DMS79 treated with DMSO at 0.1 percent for 48 hours (cell line): ENCODE measurements at places on chromosomes 7 and 10.

GRCh38 chr7:44981035-44981706, 2.4 kb upstream of the MYO1G start:
- DNase-seq: no peak

GRCh38 chr10:60123668-60124067, 217.3 kb upstream of the CCDC6 start:
- no peak for DNase-seq

DNA sequence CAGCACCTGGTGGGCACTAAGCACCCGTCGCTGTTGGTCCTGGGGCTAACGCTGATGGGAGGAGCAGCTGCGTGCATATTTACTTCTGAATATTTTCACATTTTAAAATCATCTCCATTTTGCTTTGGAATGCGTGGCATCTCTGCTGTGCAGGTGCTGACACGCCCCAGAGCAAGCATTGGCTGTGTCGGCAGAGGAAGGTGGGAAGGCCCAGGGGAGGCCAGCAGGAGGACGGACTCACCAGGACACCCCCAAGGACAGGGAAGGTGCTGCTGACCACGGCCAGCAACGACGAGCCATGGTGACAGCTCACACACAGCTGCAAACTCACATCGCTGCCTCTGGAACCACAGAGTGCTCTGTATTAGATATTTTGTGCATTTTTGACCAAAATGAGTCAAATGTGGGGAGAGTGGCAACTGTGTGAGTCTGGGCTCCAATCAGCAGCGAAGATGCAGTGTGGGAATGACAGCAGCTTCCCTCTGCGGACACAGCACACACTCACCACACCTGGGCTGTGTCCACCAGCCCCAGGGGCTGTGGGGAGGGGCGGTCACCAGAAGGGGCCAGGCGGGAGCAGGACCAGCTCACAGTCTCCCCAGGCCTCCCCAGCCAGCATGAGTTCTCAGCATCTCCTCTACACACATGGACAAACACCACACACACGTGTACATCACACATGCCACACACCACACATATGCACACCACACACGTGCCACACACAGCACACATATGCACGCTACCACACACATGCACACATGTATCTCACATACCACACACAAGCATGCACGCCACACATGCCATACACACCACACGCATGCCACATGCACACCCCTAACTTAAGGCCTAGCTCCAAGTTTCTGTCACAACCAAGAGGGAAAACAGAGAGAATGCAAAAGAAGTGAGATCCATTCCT, 58.2 kb downstream of the PTPRN2 start:
- DNase-seq: no peak

DNA sequence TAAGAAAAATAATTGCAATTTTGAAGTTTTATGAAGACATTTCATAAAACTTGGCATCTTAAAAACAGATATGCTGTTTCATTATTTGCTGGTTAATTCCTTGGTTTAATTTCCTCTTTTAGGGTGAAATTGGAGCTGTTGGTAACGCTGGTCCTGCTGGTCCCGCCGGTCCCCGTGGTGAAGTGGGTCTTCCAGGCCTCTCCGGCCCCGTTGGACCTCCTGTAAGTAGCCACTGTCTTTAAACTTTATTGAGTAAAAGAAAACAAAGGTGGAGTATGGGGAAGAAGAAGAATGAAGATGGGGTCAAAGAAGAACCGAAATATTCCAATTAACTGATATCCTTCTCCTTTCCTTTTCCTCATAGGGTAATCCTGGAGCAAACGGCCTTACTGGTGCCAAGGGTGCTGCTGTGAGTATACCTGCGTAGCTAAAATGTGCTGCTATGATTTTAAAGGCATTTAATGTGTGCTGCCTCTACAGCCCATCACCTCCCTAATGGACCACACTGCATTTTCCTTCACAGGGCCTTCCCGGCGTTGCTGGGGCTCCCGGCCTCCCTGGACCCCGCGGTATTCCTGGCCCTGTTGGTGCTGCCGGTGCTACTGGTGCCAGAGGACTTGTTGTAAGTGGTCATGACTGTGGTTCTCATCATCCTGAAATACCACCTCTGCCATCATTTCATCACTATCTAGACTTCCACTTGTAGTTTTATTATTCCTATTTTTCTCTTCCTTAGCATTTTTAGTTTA, 14.7 kb downstream of the COL1A2 start:
- no peak for DNase-seq

GRCh38 chr10:110530131-110530831, 32.6 kb downstream of the DUSP5 start:
- DNase-seq: peak; percentile 4

GRCh38 chr7:93407239-93407638, 167.3 kb downstream of the CALCR start:
- no peak for DNase-seq

DNA sequence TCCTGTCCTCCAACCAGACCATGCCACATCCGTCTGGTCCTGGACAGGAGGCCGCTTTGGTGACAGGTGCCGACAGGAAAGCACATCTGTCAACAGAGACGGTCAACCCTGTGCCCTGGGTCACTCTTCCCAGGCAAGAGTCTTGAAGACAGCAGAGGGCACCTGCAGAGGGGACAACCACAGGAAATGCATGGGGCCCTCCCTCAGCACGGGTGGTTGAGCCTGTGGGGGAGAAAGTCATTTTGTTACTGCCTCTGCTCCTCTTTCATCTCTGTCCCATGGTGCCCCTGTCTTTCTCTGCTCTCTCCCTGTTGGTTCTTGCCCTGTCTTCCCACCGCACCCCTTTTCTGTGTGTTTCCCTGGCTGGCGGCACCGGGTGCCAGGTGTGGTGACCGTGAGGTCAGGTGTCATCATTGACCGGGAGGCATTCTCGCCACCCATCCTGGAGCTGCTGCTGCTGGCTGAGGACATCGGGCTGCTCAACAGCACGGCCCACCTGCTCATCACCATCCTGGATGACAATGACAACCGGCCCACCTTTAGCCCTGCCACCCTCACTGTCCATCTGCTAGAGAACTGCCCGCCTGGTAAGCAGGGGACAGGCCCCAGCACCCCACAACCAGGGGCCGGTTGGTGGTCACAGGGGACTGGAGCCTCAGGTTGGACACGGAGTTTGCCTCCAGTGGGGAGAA, 17.6 kb upstream of the VSIR start:
- no peak for DNase-seq

- DNase-seq: no peak
Measured at GRCh38 chr10:125419831-125420230, 259.5 kb upstream of the CTBP2 start.

DNA sequence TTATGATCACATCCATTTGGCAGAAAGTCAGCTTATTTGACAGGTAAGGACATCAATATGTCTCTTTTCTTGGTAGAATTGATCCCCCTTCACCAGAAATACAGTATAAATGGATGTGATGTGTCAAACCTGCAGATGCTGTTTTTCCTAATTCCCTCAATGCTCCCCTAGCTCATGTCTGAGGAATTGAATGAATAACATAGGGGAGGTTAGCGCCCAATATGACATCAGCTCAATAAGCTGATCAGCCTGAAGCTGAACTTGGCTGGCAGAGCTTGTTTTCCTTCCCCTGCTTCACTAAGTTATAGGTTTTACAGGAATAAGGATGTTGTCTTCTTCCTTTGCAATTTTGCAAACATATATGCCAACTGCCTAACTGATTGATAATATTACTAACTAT, 132.5 kb downstream of the REEP3 start:
- no peak for DNase-seq

DNA sequence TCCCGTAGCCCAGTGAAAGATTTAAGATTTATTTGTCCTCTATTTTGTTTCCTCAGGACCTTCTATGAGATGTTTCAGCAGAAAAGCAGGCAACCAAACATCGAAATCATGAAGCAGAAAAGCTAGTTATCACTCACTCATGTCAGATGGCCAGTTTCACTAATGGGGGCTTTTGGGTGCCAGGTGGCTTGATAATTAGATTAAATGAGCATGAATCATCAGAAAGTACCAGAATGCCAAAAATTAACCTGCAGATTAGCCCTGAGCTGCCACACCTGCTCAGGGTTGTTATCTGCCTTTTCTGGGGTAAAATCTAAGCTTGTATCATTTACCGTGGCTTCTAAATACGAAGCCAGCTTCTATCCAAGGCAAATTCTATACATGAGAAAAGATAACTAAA, 1017.5 kb downstream of the XPNPEP1 start:
- DNase-seq: no peak

GRCh38 chr7:112423987-112424386, 26.3 kb upstream of the IFRD1 start:
- no peak for DNase-seq

DNA sequence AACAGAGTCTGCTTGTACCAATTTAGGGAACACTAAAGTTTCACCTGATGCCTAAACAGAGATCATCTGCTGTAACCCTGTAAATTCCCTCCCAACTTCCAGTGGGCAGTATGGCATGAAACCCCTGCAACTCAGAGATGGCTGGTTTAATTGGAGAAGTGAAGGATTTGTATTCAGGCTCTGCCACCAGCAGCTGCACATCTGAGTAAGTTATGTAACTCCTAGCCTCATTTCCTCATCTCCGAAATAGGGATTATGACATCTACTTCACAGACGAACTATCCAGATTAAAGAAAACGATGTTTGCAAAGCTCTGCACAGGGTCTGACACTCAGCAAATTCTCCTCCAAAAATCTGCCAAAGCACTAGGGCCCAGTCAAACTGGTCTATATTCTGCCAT, 493.0 kb downstream of the KCNMA1 start:
- no peak for DNase-seq

DNA sequence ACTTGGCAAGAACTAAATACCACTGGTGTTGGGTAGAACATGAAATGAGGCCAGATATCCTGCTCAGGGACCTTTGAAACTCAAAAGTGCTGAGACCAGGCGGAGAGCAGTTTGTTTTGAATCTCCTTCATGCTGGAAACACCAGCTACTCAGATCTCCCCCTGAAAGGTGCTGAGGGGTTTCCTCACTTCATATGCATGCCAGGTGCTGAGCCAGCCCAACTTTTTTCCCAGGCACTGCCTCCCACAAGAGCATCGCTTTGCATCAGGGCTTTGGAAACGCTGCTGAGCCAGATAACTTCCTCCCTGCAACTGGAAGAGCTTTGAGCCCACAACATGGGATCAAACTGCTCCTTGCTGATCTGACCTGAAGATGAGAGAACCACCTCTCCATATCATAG, 13.7 kb downstream of the NPTX2 start:
- DNase-seq: no peak

DNA sequence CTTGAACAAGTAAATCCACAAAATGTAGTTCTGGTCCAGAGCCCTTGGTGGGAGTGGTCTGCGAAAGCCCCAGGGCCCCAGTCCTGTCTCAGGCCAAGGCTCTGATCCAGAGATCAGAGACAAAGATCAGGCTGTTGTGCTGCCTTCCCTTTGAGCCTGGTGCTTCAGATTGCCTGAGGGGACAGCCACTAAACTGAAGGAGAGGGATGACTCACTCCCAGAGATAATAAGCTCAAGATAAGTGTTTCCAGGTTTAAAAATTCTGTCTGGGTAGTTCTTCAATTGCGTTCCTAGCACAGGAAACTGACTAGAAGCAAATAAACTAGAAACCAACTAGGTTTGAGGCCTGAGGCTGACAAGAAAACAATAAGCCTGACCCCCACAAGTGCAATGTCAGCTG, 190.2 kb downstream of the RAMP3 start:
- DNase-seq: peak; percentile 20

GRCh38 chr10:71547312-71547711, 150.6 kb downstream of the CDH23 start:
- no peak for DNase-seq

DNA sequence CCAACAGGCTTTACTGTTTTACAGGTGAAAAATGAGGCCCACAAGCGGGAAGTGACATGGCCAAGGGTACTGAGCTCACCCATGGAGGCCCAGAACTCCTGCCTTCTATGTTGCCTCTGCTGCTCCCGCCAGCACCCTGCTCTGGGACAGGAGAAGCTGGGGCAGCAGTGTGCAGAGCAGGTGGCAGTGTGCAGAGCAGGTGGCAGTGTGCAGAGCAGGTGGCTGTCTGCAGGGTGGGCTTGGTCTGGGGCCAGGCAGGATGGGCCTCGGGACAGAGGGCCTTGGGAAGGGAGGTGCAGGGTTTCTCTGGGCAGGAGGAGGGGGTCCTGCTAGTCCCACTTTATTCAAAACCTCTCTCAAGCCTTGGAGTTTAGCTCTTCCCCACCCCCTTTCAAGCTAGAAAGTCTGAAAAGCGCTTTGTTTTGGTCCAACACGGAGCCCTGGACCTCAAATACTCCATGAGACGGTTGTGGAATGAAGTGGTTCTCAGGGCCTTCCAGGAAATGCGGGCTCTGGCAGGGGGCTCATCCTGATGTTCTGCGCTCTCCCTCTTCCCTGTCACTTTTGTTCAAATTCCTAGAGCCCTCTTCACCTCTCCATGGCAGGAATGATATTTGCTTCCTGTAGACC, 26.8 kb downstream of the TSPAN15 start:
- DNase-seq: no peak

- DNase-seq: no peak
Measured at GRCh38 chr10:115979576-115979975, 293.4 kb downstream of the GFRA1 start.

DNA sequence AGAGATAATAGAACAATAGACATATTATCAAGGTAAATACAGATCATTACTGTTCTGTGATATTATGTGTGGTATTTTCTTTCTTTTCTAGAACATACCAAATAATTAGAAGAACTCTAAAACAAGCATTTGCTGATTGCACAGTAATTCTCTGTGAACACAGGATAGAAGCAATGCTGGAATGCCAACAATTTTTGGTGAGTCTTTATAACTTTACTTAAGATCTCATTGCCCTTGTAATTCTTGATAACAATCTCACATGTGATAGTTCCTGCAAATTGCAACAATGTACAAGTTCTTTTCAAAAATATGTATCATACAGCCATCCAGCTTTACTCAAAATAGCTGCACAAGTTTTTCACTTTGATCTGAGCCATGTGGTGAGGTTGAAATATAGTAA, 185.5 kb downstream of the CFTR start:
- no peak for DNase-seq

- no peak for DNase-seq
Measured at GRCh38 chr10:127117125-127117524, 79.3 kb downstream of the INSYN2A start.

- DNase-seq: peak; percentile 51
Measured at GRCh38 chr7:108613147-108613948, 43.7 kb downstream of the DNAJB9 start.

GRCh38 chr7:12351843-12352242, 51.8 kb downstream of the VWDE start:
- no peak for DNase-seq

DNA sequence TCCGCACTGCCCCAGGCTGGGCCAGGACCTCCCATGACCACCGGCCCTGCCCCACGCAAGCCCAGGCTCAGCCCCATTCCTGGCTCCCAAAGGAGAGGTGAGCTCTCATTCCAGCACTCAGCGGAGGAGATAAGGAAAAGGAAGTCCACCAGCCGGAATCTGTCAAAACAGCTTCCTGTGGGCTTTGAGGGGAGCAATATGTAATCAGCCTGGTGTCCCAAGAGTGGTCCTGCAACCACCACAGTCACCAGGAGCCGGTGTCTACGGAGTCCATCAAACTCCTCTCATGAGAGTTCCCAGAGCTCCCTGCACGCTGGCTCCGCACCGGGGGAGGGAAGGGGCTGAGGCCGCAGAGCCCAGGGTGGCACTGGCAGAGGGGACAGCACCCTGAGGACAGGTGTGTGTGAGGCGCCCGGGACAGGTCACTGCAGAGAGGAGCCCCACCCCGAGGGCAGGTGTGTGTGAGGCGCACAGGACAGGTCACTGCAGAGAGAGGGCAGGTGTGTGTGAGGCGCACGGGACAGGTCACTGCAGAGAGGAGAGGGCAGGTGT, 57.9 kb downstream of the STK32C start:
- DNase-seq: no peak

GRCh38 chr7:29105191-29105590, 41.1 kb downstream of the CPVL start:
- DNase-seq: no peak

- no peak for DNase-seq
Measured at GRCh38 chr7:147509035-147509501, 1081.5 kb upstream of the C7orf33 start.
